ENCODE measurements at places on chromosomes 7 and 10. TPM values are rescaled to one million over a fixed set of nuclear protein-coding genes. Genes with fewer than 3 reads are reported as not detected.

GRCh38 chr10:126701526-126701925 lies 31.0 kb upstream of the C10orf90 start:
- no peak for DNase-seq

GRCh38 chr7:5226921-5227785 lies 37.1 kb downstream of the WIPI2 start:
- no peak for DNase-seq

GRCh38 chr10:47165711-47166404 lies 134.1 kb upstream of the GDF10 start:
- DNase-seq, result peak; percentile 84

- no peak for DNase-seq
These were observed 860.9 kb downstream of the XPNPEP1 start for GRCh38 chr10:109062371-109062770.

Gene SPDYE1
- not detected for total RNA-seq

DNA sequence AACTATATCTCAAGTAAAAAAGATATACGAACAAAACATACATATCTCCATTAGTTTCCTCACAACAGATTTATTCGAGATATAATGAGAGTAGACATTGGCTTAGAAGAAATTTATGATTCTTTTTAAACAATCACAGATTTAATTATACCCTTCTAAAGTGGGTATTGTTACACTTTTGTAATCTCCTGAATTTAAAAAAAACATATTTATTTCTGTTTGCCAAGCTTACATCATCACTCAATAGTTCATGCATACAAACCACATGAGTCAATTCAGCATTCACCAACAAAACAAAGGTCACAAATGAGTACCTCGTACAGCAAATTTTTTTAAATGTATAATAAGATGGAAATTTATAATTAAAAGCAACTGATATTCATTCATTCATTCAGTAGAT lies 17.6 kb downstream of the LRRN3 start:
- DNase-seq, result no peak

Gene CASD1
- total RNA-seq, result 12.7 TPM

Gene CRYGN
- total RNA-seq, result not detected

Gene OR13A1
- under 0.01 TPM for total RNA-seq

Gene ADARB2
- 1.1 TPM for total RNA-seq

Gene ACSM6
- total RNA-seq, result not detected

GRCh38 chr7:149768931-149769330 lies 4.5 kb downstream of the ZNF467 start:
- no peak for DNase-seq

Gene CHRM2
- not detected for total RNA-seq

DNA sequence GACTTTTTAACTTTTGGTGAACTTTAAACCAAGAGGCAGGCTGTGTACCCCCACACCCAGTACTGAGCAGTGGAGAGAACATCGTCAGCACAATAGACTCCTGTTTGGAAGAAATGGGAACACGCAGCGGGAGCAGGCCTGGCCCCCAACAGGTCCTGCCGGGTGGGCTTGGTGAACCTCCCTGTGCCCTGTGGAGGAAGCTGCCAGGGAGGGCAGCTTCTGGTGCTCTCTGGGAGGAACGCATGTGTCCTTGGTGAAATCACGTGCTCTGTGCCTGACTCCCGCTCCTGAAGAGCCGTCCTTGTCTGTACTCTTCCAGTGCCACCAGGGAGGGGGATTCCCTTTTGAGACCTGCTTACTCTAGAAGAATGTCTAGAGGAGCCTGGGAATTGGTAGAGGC lies 31.6 kb downstream of the CHAT start:
- DNase-seq, result no peak

- DNase-seq, result no peak
These were observed 322.4 kb downstream of the PTEN start for GRCh38 chr10:88185830-88186229.

DNA sequence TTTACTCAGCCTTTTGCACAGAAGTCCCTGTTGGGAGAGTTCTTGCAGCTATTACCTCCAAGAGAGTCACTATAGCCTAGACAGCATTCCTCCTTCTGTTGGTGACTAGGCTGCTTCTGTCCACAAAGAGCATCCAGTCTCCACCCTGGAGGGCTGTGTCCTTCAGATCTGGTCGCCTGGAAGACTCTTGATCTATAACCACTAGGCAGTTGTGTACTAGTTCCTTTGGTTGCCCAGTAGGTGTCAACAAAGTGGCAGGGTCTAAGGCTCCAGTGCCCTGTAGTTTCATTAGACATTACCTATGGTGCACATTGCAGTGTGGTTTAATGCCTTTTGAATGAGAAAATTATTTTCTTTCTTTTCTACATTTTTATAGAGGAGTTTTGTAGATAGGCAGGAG lies 11.3 kb upstream of the AKR1C2 start:
- no peak for DNase-seq

DNA sequence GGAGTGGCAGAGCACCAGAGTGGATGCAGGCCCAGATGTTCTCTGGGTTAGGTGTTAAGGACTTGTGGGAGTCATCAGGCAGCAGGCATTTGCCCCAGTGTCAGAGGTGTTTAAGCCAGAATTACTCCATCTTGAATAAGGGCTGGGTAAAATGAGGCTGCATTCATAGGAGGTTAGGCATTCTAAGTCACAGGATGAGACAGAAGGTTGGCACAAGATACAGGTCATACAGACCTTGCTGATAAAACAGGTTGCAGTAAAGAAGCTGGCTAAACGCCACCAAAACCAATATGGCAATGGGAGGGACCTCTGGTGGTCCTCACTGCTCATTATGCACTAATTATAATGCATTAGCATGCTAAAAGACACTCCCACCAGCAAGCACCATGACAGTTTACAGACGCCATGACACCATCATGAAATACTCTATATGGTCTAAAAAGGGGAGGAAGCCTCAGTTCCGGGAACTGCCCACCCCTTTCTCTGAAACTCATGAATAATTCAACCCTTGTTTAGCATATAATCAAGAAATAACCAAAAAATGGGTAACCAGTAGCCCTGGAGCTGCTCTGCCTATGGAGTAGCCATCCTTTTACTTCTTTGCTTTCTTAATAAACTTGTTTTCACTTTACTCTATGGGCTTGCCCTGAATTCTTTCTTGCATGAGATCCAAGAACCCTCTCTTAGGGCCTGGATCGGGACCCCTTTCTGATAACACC lies 882 bp upstream of the LRRC61 start:
- DNase-seq, result no peak

Gene FAM25G
- total RNA-seq, result not detected

DNA sequence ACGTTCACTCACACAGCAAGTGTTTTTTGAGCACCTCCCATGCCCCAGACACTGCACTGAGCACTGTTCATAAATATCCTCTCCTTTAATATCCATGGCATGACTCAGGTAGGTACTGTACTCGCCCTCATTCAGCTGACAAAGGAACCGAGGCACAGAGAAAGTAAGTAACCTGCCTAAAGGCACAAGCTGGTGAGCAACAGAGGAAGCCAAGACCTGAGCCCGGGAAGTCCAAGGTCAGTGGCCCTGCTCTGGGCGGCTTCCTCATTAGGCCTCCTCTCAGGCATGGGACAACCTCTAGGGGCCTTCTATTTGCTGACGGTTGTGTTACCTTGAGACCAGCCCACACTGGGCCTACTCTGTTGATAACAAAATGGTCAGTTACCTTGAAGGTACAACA lies 45.1 kb upstream of the EZH2 start:
- DNase-seq, result no peak

Gene KAZALD1
- 5.9 TPM for total RNA-seq

DNA sequence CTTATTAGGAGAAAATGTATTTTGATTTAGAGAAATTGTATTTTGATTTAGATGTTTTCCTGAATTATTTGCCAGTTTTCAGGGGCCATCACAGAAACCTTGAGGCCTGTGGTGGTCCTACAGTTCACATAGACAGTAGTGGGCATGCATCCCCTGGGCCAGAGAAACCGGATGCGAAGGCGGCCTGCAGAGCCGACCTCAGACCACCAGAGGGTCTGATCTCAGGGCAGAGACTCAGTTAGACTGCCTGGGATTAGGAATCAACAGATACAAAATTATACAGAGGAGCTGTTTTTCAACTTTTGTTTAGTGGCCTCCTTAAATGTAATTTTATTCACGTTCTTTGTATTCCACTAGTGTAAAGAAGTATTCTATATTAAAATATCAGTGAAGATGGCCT lies 158.4 kb downstream of the PAXIP1 start:
- DNase-seq, result no peak

Gene RAPGEF5
- 0.27 TPM for total RNA-seq

DNA sequence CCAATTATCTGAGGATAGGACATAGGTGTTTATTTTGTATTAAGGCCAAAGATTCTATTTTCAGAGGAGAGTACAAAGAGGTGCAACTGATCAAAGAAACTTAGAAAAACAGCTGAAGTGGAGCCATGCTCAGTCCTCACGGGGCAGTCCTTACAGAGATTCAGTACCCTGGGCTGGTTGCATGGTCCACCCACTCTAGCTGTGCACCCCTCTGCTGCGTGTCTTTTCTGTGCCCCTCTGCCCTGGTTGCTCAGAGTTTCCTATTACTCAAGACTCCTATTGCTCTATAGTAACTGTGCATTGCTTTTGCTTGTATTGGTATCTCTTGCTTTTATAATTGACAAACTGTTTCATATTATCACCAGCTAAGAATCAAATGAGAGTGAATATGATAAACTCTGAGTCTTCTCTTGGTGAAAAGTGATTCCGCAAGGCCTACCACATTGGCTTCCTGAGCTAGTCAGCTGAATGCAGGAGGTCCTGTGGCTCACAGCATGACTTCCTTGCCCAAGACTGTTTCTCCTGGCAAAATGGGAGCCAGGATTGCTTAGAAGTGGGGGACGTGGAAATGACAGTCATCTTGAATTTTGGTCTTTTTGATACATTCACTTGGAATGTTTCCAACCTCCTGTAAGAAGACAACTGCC lies 137.0 kb downstream of the GLCCI1 start:
- DNase-seq, result no peak

Gene C10orf67
- total RNA-seq, result not detected

DNA sequence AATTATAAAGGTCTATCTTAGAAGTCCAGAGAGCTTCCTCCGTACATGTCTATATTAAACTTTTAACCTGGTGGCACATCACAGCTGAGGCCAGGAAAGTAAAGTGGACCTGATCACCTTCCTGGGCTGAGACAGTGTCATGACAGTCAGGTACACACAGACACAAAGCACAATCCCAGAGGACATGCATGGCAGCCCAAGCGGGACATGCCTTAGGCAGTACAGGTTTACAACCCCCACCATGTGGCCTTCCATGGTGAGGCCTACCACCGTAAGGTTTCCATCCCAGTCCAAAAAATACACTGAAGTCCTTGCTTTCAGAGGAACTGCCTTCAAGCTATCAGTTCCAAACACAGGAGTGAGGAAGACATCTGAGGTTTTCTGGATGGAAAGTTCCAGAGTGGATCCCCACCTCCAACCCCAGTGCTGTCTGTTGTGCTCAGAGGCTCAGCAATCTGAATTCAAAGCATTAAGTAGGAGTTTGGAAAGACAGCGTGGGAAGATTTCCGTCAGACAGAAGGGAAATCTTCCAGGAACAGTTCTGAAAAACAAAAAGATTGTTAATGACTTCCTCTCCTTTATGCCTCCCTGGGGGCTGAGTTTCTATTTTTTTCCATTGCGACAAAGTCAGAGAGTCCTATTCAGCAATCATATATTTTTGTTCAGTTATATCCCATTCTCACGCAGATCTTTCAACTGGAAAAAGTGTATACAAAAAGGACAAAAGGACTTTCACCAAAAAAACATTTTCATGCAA lies 20.1 kb downstream of the IFIT3 start:
- no peak for DNase-seq

Gene SLK
- 11.6 TPM for total RNA-seq

Gene SPDYE2
- total RNA-seq, result under 0.01 TPM

Gene CACNA2D1
- under 0.01 TPM for total RNA-seq

Gene KLLN
- 2.2 TPM for total RNA-seq

DNA sequence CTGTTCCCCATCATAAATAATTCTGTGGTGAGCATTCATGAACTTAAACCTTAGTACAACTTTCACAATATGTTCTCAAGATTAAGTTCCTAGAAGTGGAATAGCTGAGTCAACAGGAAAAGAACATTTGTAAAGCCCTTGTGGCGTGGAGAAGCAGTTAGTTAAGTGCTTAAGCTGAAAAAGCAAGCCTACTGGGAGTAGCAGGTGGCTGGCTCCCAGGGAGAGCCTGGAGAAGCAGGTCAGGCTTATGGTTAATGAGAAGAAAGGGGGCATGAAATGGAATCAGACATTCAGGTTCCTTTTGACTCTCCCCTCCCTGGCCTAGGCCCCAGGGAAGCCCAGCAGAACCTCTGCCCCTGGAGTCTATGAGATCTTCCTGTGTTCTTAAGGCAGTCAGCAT lies 35.3 kb downstream of the VSTM4 start:
- peak; percentile 69 for DNase-seq

- no peak for DNase-seq
These were observed 325.8 kb upstream of the ZMIZ1 start for GRCh38 chr10:78742730-78743615.
